Subcutaneous preadipocyte (primary cell): ENCODE measurements at places on chromosomes 12 and 14. TPM values are rescaled to one million over a fixed set of nuclear protein-coding genes. Genes with fewer than 3 reads are reported as not detected.

Gene TMEM179
- total RNA-seq = not detected in 2 replicates

Gene ATF1
- total RNA-seq = 27.4 and 28.7 TPM in 2 replicates

Gene CLSTN3
- total RNA-seq = 5.9 and 6.6 TPM in 2 replicates

Gene CD163L1
- total RNA-seq = under 0.01 and 0.73 TPM in 2 replicates

Gene OAS2
- 6.2 and 7.0 TPM in 2 replicates for total RNA-seq

Gene RERG
- not detected in 2 replicates for total RNA-seq
